ENCODE measurements at places on chromosomes 16 and 17.

DNA sequence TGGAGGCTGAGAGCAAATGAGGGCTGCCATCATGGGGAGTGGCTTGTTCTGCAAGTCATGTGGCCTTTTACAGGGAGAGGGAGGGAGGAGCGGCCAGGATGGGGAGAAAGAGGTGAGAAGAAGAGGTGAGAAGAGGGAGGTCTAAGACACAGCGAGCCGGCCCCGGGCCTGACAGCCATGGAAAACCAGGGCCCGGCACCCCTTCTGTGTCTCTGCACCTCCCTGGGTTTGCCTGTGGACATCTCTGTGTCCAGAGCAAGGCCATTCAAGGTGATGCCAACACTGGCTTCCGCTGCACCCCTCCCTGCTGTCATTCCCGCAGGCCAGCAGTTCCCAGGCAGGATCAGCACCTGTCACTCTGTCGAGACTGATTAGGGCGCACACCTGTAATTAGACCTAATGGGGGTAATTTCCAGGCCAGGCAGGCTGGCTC is 75.6 kb downstream of the MGAT5B start:
- DNase-seq: no peak

- DNase-seq: no peak
These were observed 64.9 kb downstream of the PLD6 start for GRCh38 chr17:17141279-17141678.

DNA sequence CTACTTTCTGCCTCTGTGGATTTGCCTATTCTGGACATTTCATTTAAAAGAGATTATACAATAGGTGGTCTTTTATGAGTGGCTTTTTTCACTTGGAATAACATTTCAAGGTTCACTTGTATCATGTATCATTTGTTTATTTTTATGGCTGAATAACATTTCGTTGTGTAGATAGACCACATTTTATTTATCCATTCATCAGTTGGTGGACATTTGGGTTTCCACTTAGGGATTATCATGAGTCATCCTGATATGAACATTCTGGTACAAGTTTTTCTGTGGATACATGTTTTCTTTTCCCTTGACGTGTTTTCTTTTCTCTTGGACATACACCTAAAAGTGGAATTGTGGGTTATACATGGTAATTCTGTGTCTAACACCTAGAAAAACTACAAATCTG is 25.3 kb downstream of the PRSS54 start:
- DNase-seq: no peak

DNA sequence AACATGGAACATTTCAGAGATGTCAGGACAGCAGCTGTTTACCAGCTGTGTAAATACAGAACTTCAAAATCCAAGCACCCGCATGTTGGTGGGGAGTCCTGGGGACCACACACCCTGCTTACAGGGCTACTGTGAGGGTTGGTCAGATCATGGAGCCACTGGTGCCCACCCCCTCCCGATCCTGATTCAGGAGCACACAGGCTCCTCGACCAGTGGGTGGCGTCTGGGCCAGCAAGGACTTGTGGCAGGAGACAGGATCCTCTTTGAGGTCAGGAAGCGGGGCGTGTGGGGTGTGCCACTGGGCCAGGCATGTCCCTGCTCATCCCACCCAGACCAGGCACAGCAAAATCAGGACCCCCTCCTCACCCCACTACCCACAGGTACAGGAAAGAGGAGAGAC is 83.6 kb downstream of the SDK2 start:
- no peak for DNase-seq

DNA sequence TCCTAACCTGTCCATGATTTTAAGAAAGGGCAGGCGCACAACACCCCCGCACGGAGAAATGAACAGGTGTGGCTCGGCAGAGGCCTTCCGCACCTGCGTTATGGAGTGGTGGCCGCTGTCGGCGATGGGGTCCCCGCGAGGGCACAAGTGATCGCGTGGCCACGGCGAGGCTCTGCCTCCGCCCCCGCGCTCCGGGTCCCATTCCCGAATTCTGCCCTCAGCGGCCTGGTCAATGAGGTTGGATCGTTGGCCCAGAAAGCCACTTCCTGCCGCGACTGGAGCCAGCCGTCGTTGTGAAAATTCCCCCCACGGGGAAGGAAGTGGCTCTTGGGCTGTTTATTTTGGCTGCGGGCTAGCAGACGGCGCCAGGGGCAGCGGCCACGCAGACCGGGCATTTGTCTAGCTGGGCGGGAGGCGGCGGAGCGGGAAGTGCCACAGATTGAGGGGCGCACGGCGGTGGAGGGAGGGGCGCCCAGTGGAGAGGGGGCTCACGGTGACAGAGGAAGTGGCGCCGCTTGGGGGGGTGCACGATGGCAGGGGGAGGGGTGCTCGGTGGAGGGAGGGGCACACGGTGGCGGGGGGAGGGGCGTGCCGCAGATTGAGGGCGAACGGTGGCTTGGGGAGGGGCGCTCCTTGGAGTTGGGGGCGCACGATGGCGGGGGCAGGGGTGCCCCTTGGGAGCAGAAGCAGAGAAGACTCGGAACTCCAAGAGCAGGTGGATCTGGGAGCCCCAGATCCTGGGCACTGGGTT is 25.0 kb downstream of the MRC2 start:
- peak; percentile 41 for DNase-seq

- DNase-seq: no peak
These were observed 1.6 kb downstream of the GALNS start for GRCh38 chr16:88855176-88855575.

- DNase-seq: no peak
These were observed 14.3 kb downstream of the CYTH1 start for GRCh38 chr17:78767806-78768205.

GRCh38 chr17:60354223-60354622 is 37.7 kb downstream of the USP32 start:
- no peak for DNase-seq

DNA sequence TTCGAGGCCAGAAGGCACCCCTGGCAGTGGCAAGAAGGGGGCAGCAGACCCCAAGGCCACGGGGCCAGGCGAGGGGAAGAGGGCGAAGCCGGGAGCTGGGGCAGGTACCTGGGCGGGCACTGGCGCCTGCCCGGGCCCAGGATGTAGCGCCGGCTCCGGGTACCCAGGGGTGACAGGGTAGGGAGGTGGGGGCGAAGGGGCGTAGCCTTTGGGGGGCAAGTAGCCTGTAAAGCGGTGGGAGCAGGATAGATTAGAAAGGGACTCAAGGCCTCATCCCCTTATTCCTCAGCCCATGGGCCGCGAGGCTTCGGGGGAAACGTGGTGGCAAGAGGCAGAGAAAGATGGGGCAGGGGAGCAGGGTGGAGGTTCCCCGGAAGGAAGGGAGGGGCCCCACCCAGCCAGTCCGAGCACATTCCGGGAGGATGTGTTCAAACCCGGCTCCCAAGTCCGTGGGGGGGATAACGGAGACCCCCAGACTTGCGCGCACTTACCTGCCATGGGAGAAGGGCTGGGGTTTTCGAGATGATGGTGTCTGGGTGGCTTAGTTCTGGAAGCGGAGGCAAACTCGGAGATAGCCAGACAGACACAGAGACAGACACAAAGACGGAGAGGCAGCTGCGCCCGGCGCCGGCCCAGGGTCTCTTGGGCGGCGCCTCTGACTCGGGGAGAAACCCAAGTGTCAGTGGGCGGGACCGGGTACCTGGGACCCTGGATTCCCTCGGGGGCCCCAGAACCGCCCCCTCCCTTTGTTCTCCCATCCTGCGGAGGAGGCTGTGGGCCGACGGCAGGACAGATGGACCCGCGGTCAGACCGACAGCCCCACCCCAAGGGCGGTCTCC is 493 bp downstream of the PLSCR3 start:
- peak; percentile 67 for DNase-seq

- no peak for DNase-seq
These were observed 25.0 kb upstream of the ADAM11 start for GRCh38 chr17:44733753-44734152.

All from left colon (tissue), 2 donors.